Mucosa of descending colon (tissue), 3 donors: ENCODE measurements at places on chromosomes 5 and 9. TPM values are rescaled to one million over a fixed set of nuclear protein-coding genes. Genes with fewer than 3 reads are reported as not detected.

GRCh38 chr5:142017832-142018427, 5.1 kb upstream of the GNPDA1 start:
- no peak for DNase-seq

DNA sequence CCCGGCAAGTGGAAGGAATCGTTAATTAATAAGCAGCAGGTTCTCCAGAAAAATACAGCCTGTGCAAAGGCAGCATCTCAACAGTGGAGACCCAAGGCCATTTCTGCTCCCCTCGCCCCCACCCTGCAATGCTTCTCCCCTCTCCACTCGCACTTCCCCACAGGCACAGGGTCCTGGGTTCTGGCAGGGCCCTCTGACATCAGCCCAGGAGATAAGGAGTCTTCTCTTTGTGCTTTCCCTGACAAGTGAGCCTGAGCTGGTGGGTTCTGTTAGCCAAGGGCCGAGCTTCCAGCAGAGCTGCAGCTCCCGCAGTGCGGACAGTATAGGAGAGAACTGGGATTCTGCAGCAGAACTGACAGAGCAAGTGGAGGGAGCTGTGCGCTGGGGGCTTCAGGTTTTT, 257.5 kb downstream of the NSG2 start:
- no peak for DNase-seq

- DNase-seq: no peak
Observed at GRCh38 chr9:77988630-77989029, 43.0 kb downstream of the GNAQ start.

- no peak for DNase-seq
Observed at GRCh38 chr5:137315109-137315508, 184.0 kb downstream of the SPOCK1 start.

- no peak for DNase-seq
Observed at GRCh38 chr5:56147106-56147505, 86.0 kb downstream of the ANKRD55 start.

MARCOL gene
- not detected for total RNA-seq

SAPCD2 gene
- 11.2 TPM for total RNA-seq
